ENCODE measurements at places on chromosomes 5 and 9. TPM values are rescaled to one million over a fixed set of nuclear protein-coding genes. Genes with fewer than 3 reads are reported as not detected.

DNA sequence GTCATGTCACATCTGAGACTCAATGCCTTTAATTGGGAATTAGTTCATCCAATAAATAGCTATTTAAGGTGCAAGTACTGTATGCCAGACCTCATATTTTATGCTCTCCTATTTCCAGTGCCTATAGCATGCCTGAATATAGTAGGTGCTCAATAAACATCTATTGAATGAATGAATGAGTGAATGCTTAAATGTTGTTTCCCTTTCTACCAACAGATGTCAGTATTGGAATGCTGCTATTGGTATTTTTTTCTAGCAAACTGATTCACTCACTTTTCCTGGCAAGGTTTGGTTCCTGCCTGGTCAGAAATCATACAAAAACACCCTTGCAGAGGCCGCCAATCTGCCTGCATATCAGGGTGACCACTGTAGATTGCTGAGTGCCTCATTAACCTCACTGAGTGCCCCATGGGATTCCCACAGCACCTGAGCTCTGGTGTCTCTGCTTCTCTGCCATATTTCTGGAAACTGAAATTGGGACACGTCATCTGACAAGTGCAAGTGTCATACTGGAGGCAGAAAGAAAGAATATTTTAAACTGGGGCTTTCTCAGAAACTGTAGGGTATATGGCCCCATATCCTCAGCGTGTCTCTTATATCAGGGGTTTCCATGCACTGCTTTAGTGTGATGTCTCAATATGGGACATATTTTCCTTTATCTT is 359.7 kb downstream of the TRIM32 start:
- DNase-seq = no peak

- DNase-seq = no peak
These were observed 4.9 kb downstream of the RNF183 start for GRCh38 chr9:113298311-113298710.

GRCh38 chr5:158755986-158756385 is 343.7 kb downstream of the EBF1 start:
- no peak for DNase-seq

- no peak for DNase-seq
These were observed 42.0 kb upstream of the KCNN2 start for GRCh38 chr5:114319821-114320220.

DNA sequence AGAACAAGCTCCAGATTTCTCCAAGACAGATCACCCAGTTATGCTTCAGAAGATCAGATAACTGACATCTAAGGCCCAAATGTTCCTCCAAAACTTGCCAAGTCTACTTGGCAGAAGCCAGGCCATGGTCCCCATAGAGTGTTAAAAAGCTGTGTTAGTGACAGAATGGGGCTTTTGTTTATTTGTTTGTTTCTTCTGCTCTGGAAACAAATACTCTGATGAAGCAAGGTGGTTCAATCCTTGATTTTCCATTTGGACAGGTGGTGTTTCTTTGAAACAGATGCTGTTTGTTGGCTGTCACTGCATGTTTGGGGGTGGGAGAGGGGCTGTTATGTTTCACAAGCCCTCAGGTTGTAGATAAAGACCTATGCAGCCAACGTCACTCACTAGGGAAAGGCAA is 264.0 kb downstream of the FAM114A2 start:
- DNase-seq = no peak

DNA sequence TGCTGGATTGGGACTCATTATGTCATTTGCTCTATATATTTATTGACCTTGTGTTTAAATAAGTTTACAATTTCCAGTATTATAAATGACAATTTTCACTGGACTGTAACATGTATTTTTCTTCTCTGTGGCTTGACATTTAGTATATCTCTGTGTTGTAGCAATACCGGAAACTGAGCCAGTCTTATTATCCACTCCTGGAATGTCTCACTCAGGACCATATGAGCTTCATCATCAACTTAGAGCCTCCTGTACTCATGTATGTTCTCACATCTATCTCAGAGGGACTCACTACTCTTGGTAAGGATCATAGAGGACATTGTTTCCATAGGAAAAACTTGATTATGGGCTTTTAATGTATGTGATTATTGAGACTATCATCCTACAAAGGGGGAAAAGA is 66.5 kb upstream of the TLX3 start:
- no peak for DNase-seq

Gene F2RL1
- 50.0 TPM for total RNA-seq

Gene PHYHD1
- total RNA-seq = 0.59 TPM

- no peak for DNase-seq
These were observed 97.7 kb downstream of the IQGAP2 start for GRCh38 chr5:76500633-76501393.

- no peak for DNase-seq
These were observed 294.3 kb upstream of the HAPLN1 start for GRCh38 chr5:84014966-84015365.

DNA sequence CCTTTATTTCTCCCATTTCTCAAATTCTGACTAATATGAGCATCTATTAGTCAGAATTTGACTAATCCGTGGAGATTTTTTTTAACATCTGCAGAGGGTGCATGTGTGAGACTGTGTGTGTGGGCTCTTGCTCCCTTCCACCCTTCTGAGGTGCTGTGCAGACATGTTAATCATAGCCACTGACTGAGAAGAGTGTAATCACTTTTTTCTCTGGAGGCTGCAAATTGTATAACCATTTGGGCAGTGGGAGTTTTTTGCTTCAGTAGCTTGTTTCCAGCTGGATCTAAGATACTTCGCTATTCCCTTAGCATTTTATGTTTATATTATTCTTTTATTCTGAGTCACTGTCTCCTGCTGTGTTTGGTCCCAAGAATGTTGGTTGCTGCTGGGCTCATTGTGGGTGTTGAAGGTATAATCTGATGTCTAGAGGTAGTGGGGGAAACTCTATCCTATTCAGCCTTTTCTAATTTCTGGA is 66.2 kb downstream of the ARHGEF28 start:
- no peak for DNase-seq

GRCh38 chr5:75612226-75612569 is 945 bp downstream of the ANKDD1B start:
- DNase-seq = no peak

DNA sequence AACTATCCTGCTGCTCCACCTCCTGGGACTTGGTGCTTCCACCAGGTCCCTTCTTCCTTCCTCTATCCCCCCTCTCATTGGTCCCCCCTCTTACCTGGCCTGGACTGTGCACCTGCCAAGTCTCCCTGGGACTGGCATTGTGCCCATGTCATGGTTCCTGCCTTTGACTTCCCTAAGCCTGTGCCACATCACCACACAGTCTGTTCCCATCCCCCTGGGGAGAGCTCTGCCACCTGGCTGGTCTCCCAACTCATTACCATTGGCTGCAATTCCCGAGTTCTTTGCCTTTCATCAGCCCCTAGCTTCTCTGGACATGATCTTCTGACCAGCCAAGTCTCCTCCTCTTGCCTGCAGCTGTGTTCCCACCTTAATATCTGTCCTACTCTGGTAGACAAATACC is 180.3 kb downstream of the SREK1 start:
- DNase-seq = no peak

GRCh38 chr9:37026931-37027581 is 7.0 kb downstream of the PAX5 start:
- no peak for DNase-seq

Data from Caco-2 (cell line).